ENCODE measurements at places on chromosomes 2 and 18.

DNA sequence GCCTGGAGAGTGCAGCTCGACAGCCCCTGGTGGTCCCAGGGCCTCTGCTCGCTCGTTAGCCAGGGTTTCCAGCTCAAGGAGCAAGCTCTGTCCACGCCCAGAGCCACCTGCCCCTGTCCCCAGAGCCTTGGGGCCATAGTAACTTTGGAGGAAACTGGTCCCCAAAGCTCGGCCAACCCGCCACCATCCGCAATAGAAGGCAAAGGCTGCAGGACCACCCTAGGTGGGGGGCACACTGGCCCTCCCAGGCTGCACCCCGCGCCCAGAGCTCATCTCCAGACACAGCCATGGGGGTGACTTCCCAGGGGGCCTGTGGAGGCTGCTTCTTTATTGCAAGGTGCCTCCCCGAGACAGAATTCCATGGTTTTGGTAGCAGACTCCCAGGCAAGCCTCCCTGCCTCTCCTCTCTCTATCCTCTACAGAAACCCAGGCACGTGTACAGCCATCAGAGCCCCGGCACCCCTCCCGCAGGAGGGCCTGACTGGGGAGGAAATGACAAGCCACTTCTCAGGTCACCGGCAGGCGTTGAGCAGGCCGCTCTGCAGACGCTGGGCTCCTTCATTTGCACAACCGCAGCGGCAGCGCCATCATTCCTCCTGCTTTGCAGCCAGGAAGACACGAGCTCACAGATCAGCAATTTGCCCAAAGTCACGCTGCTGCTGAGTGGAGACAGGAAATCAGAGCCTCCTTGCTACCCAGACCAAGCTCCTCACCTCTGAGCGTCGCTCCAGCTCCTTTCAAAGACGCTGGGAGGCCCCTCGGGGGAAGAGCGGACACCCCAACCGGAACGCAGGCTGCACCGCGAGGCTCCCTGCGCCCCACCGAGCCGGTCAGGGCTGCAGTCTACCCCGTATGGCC is 80.2 kb downstream of the NDUFA10 start:
- DNase-seq: no peak

- peak; percentile 16 for DNase-seq
Observed at GRCh38 chr2:26978061-26978596, 7.7 kb downstream of the MAPRE3 start.

- no peak for DNase-seq
Observed at GRCh38 chr18:59802031-59802430, 97.8 kb upstream of the PMAIP1 start.

DNA sequence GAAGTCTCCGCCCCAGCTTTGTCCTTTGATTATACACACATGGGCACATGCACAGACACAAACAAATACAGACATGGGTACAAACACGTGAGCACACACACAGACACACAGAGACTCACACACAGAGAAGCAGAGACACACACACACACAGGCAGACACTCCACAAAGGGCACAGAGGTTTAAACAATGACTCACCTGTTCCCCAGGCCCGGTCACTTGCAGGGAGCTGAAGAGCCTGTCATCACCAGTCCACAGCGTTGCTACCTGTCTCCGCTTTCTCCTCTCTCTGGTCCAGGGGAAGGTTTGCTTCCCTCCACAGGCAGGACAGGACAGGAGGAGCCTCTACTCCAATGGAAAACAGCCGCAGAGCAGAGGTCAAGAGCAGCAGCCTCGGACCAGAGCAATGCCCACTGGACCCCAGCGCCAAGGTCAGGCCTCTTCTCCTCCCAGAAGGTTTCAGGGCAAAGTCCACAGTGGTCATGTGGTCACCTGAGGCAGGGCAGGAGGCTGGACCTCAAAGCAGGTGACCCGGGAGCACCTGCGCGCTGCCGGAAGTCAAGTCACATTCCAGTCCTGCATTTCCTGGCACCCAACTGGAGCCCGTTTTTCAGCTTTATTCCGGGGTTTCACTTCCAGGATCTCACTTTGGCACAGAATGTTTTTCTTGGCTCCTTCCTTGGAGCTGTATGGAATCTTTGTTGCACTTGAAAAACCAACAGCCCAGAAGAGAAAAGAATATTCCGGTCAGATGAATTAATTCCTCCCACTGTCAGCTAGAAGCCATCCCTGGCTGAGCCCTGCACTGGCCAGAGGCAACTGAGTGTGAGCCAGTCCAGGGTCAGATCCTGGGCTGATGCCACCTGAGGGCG is at the start of gene RAB17:
Gene RAB17, minus strand, starts transcription at position 463 of the 869 bp plus-strand sequence. CDS start 4,580 bp downstream, outside the sequence.
- DNase-seq: peak; percentile 29

DNA sequence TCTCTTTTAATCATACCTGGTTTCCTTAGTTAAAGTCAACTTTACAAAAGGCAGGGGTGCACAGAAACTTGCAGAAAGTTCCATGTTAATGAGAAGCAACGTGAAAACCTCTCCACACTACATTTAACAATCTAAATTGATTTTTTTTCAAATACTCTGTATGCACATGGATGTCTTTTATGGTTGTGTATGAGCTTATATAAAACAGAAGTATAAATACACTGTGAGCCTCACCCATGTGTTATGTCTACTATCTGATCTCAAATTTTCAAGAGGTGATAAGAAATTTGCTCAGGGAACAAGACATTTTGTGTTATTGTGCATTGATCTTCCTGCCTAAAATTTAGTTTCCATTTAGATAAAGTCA is 617.6 kb downstream of the ADCYAP1 start:
- no peak for DNase-seq

GRCh38 chr2:23944976-23945375 is 4.7 kb downstream of the UBXN2A start:
- DNase-seq: no peak

DNA sequence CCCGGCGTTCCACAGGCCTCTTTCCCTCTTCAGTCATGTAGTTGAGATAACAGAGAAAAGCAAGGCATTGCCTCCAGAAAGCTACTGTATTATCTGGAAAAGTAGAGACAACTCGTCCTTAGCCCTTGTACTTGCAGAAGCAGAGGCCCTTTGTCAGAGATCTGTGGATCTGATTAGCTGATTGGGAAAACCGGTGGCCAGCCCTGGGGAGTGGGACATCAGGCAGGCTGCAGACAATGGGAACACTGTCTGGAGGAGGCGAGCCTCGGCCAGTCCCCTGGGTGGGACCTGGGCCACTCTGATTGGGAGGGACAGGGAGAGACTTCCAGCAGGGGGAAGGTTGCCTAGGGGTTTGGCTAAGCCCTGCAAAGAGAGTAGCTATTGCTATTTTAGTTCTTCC is 1.2 kb upstream of the MC2R start:
- no peak for DNase-seq

DNA sequence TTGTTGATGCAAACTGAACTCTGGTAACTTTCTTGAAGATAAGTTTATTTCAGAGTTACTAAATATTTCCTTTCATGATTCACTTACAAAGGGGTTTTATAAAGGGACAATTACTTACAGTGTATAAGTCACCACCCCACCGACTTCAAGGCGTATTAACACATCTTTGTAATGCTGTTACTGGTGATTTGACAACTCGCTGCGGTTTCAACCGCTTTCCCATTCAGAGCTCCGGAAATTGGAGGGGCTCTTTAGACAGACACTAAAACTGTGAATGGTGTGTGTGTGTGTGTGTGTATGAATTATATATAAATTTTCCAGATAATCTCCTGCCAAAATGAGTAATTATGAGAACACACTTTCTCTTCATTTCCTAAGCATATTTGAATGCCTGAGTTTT is 4.9 kb downstream of the TM4SF20 start:
- peak; percentile 7 for DNase-seq

DNA sequence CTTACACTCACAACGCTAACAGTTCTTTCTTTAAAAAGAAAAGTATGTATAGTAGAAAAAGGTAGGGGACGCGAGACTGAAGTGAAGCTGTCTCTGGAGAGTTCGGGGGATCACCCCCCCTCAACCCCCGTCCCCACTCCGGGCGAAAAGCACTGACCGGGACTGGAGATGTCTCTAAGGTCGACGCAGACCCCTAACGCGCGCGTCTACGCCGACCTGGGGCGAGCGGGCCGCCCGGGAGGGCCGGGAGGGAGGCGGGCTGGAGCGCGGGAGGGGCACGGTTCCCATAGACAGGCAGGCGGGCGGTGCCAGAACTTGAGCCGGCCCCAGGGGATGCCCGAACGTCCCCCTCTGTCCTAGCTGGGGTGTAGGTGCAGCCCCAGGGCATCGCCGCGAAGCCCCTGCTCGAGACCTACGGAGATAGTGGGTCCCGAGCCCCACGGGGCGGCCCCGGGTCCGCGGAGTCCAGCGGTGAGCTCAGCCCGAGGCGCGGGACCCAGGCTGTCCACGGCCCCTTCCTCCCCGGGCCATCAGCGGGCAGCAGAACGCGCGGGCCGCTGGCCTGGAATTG is 82.2 kb downstream of the CHRNA1 start:
- no peak for DNase-seq

GRCh38 chr18:46711444-46711863 is 45.4 kb downstream of the ST8SIA5 start:
- DNase-seq: no peak

- peak; percentile 84 for DNase-seq
Observed at GRCh38 chr2:42314892-42315468, 46.0 kb downstream of the COX7A2L start.

DNA sequence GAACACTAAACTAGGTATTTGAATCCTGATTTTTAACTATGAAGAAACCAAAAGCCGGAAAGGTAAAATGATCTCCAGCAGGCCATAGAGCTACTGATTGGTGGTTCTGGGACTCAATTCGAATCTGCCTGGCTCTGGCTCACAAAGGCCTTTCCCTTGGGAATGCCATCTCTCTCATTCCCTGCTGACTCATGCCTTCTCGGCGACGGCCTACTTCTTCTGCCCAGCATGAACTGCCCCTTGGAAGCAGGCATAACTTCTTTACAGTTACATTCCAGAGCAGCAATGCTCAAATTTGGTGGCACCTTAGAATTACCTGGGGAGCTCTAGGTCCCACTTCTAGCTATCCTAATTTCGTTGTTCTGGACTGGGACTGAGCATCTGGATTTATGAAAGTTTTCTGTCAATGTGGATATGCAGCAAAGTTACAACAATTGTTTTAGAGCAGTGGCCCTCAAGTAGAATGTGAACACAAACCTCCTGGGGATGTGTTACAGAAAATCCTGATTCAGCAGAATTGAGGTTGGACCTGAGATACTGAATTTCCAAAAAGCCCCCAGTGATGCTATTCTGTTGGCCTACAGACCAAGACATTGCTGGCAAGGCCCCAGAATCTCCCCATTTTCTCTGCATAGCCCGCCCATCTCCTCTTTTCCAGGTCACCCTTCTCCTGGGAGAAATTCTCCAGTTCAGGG is 261.1 kb downstream of the CNTNAP5 start:
- DNase-seq: no peak

- DNase-seq: no peak
Observed at GRCh38 chr2:159811232-159811631, 13.2 kb upstream of the CD302 start.

- DNase-seq: no peak
Observed at GRCh38 chr2:53177327-53177726, 590.3 kb upstream of the CHAC2 start.

- DNase-seq: no peak
Observed at GRCh38 chr2:84389794-84390193, 69.3 kb downstream of the SUCLG1 start.

- peak; percentile 47 for DNase-seq
Observed at GRCh38 chr2:36677996-36678605, 18.4 kb upstream of the VIT start.

GRCh38 chr2:96305979-96306308 is 598 bp upstream of the SNRNP200 start:
- DNase-seq: no peak

DNA sequence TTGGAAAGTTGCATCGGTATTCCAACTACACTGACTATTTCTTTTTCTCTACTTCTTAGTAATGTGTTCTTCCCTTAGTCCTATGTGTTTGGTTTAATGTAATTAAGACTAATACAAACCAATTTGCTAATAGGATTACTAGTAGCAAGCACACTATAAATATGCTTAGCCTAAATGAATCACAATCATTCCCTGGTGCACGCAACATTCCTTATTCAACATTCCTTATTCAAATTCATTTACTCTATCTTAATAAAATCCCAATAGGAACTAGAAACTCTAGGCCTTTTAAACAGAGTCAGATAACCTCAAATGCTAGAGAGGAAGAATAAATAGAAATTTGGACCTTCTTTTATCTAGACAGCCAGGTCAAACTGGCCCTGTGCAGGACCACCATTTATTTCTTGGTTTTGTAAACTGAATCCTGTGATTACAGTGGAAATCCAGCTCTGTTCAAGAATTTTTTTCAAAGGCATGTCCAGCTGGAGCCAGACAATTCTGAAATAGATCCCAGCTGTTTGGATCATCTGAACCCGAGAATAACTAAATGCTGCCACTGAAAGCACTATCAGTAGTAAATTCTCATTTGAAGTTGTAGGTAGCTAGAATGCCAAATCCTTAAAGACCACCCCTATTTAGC is 103.1 kb downstream of the PPP1R1C start:
- DNase-seq: no peak

GRCh38 chr2:634636-635388 is 42.4 kb downstream of the TMEM18 start:
- DNase-seq: no peak

- no peak for DNase-seq
Observed at GRCh38 chr2:62415019-62415431, 91.0 kb downstream of the TMEM17 start.

GRCh38 chr18:63206433-63207142 is 113.0 kb downstream of the BCL2 start:
- no peak for DNase-seq

- no peak for DNase-seq
Observed at GRCh38 chr2:160630801-160631590, 137.4 kb upstream of the RBMS1 start.

DNA sequence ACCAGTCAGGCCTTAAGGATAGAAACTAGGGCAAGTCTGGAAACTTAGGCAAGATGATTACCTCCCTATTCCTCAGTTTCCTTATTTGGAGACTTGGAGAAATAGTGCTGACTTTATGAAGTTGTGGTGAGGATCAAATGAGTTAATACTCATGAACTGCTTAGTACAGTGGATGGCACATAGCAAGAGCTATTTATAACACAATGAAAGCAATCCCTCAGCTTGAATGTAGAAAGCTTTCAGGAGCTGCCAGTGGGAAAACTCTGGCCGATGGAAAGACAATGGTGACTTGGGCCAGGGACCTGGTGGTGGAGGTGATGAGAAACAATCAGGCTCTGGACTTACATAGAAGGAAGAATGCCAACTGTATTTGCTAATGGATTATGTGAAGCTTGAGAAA is 269.4 kb upstream of the THUMPD2 start:
- DNase-seq: no peak

GRCh38 chr18:44724105-44724778 is 43.6 kb downstream of the SETBP1 start:
- no peak for DNase-seq

All from HFFc6 (cell line).